ENCODE measurements at places on chromosomes 7 and 10. TPM values are rescaled to one million over a fixed set of nuclear protein-coding genes. Genes with fewer than 3 reads are reported as not detected.

DNA sequence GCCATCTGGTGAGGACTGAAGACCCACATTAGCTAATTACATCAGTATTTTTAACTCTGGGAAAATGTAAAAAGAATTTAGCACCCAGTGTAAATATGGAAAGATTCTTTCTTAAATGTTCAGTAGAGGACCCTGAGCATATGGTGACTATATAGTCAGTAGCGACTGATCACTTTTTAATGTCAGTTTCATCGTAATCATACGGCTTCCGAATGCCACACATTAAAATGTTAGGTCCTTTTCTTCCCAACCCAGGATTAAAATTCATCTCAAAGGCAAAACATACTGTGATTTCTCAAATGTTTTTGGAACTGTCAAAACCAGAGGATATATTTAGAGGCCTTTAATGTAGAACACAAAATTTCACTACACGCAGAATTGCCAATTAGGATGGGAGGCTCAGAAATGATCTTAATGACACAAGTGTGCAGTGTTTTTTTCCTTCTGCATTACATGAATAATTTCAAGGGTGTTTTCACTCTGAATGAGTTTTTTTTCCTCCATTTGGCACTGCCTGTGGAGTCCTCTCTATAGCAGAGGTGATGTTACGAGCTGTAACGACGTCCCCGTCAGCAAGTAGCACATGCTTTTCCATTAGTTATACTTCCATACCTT lies 382.7 kb downstream of the PAXIP1 start:
- DNase-seq, result no peak

The C10orf105 gene
- 0.09 TPM for total RNA-seq

The ZNF488 gene
- 1.2 TPM for total RNA-seq

- DNase-seq, result no peak
Observed at GRCh38 chr10:132383751-132384196, 13.2 kb upstream of the PWWP2B start.

- DNase-seq, result no peak
Observed at GRCh38 chr7:26729150-26729775, 135.1 kb downstream of the SKAP2 start.

- DNase-seq, result no peak
Observed at GRCh38 chr7:608954-609353, 89.3 kb upstream of the PDGFA start.

DNA sequence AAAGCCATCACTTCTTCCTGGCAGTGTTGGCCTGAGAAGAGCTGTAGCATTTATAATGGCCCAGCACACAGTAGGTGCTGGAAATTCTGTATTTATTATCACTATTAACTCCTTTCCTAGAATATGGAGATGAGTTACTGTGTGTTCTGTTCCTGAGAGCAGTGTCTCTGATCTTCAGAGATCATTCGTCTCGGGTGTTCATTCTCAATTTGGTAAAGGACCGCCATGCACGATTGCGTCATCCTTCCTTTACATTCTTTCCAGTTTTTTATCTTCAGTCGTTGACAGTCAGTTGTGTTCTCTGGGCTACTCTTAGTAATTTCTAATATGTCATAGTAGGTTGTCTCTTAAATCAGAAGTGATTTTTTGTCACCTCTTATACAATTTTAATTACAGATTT lies 18.6 kb downstream of the RNF32 start:
- DNase-seq, result no peak

DNA sequence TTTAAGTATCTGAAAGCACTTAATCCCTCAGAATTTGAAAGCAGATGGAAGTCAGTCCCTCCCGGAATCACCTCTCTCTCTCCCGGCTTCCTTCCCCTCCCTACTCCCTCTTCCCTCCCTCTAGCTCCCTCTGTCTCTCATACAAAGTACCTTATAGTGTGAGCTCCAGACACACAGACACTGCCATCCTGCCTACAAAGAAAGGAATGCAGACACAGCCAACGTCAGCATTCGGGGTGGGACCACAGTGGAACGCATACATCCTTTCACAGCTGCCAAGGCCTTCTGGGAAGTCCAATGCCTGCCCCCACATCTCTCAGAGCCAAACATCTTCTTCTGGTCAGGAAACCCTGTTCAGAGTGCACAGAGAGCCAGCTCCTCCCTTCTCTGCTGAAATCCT lies 9.3 kb downstream of the NOD1 start:
- peak; percentile 92 for DNase-seq

- no peak for DNase-seq
Observed at GRCh38 chr7:110153222-110153621, 937.7 kb upstream of the LRRN3 start.

- DNase-seq, result no peak
Observed at GRCh38 chr7:78279032-78279431, 480.5 kb downstream of the PHTF2 start.

GRCh38 chr10:92110039-92110794 lies 180.7 kb downstream of the CPEB3 start:
- no peak for DNase-seq

The INTS1 gene
- 16.7 TPM for total RNA-seq

The KNDC1 gene
- 2.7 TPM for total RNA-seq

- peak; percentile 79 for DNase-seq
Observed at GRCh38 chr10:18164748-18165361, 24.6 kb downstream of the CACNB2 start.

Measured in muscle of leg (tissue), 16 donors.